ENCODE measurements at places on chromosomes 2 and 18.

DNA sequence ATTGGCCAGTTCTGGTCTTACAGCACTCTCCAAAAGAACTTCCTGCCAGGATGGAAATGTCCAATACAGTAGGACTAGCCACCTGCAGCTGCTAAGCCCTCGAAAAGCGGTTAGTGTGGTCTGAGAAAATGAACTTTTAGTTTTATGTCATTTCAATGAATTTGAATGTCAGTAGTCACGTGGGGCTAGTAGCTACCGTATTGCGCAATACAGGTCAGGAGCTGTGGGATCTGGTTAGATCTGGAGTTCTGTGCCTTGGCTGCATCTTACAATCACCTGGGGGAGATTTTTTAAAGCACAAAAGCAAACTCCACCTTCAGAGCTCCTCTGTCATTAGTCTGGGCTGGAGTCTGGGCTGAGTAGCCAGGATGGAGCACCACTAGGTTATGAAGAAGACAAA, 35.9 kb downstream of the C1QL2 start:
- DNase-seq = no peak

- no peak for DNase-seq
Measured at GRCh38 chr18:35694808-35695207, 113.3 kb downstream of the GALNT1 start.

GRCh38 chr2:69298261-69298660, 88.8 kb downstream of the GFPT1 start:
- DNase-seq = no peak

GRCh38 chr2:75491129-75491753, 69.5 kb downstream of the EVA1A start:
- DNase-seq = no peak

- DNase-seq = no peak
Measured at GRCh38 chr2:235325151-235325550, 168.7 kb upstream of the AGAP1 start.

- no peak for DNase-seq
Measured at GRCh38 chr18:59123588-59124369, 15.9 kb upstream of the SEC11C start.
